Kidney capillary endothelial cell (primary cell): ENCODE measurements at places on chromosomes 16 and 17.

DNA sequence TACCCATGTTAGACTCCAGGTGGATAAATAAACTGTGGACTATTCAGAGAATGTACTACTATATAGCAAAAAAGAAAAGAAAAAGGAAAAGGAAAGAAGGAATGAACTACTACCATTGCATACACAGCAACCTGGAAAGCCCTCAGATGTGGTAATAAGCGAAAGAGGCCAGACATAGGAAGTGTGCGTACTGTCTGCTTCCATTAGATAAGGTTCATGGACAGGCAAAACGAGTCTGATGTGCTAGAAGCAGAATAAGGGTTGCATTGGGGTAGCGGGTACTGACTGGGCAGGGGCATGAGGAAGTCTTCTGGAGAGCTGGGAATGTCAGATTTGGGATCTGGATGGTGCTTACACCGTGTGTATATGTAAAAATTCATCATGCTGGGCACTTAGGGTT is 21.8 kb downstream of the CLEC16A start:
- no peak for DNase-seq

GRCh38 chr16:67165121-67166078 is 855 bp downstream of the HSF4 start:
- no peak for DNase-seq

DNA sequence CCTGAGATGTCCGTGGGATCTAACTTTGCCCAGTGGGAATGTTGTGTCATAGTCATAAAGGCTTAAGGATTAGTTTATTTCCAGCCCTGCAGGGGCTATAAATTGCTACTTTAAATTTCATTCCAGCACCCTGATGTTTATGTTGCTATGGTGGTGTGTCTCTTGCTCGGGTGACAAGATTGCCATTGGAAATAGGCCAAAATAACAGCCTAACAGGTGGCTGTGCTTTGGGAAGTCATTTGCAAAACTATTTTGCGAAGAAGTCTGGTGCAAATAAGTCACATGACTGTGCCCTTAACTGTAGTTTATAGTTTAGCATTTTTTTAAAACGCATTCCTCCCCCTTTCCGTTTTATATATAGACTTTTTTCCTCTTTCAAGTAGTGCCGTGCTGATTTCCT is 23.1 kb downstream of the PITPNC1 start:
- DNase-seq: no peak

- DNase-seq: peak; percentile 83
These were observed 35.9 kb downstream of the CMTM4 start for GRCh38 chr16:66660422-66661209.

DNA sequence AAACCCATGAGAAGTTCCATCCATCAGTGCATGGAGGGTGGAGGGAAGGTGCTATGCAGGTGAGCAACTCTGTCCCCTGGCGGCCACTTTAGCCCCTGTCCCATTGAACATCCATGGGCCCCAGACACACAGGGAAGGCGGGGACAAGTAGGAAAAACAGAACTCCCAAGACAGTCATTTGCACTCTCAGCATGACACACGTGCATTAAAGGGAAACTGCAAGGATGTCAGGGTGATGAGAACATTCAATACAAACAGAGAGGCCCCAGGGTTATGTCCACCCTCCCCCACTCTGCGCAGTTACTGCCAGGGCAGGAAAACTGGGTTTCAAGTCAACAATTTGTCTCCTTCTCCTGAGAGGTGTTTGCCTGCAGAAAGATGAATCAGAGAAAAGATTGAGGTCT is 44.0 kb upstream of the AKTIP start:
- DNase-seq: peak; percentile 43

- DNase-seq: no peak
These were observed 41.9 kb downstream of the FTO start for GRCh38 chr16:53745753-53746266.

DNA sequence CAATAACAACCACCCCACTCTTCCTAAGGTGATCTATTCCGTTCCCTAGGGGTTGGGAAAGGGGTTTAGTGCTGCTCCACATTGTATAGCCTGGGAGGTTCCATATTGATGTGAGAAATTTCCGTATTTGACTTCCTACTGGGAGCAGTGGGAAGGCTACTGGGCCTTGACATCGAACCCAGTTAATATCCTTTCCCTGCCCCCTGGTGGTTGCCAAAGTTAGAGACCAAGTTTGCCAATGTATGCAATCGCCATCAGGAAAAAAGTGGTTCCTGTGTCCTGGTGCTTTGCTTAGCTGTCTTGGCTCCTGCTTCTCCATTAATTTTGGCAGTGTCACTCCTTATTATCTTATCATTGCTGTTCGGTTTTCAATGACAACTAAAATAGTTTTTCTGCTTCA is 914.9 kb downstream of the KCNJ2 start:
- DNase-seq: peak; percentile 19

GRCh38 chr17:57953705-57954396 is 1.4 kb downstream of the CUEDC1 start:
- no peak for DNase-seq

DNA sequence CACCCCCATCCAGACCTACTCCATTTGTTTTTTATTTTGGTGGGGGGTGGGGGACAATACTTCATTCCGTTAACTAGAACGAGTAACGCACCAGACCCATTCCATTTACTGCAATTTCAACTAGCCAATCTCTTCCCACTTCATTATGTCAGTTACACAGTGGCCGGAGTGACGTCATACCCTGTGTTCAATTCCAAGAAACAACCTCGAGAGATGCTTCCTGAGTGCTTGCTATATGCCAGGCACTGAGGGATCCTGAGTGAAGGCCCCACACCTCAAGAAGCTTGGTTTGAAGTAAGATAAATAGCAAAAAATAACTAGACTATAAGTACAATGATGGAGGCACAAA is 9.1 kb upstream of the SIAH1 start:
- no peak for DNase-seq

- DNase-seq: no peak
These were observed 515 bp downstream of the CBFA2T3 start for GRCh38 chr16:88976366-88977017.

DNA sequence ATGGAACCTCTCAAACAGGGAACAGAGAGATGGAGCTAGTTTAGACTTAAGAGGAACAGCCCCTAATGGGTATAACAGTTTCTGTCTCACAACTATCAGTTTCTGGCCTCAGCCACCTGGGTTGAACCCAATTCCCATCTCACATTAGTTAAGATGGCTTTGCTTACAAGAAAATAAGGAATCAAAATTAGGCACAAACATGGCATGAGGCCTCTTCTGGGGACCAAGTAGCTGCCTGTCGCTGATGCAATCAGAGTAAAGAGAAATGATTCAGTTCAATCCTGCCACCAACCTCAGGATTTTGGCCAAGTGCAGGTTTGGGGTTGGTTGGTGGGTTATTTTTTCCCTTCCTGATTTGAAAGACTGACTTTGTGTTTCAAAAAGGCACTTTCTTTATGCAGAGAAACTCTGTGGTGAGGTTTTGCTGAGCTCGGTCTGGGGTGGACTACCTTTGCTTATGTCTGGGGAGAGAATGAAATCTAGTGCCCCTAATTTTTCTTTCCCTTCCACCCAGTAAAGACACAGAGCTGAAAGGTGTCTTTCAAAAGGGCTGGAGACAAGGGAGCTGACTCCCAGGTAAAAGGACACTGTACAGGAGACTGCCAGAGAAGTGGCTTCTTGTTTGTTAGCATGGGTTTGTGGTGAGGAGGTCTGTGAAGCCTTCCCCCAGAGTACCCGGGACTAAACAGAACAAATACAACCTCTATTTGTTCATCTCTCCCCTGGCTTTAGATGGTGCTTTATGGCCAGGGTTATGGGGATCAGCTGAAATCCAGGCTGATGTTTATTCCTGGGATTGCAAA is 44.8 kb upstream of the NFAT5 start:
- no peak for DNase-seq
